ENCODE measurements at places on chromosomes 2 and 18.

- peak; percentile 42 for DNase-seq
Observed at GRCh38 chr2:100057901-100058261, 84.5 kb downstream of the AFF3 start.

DNA sequence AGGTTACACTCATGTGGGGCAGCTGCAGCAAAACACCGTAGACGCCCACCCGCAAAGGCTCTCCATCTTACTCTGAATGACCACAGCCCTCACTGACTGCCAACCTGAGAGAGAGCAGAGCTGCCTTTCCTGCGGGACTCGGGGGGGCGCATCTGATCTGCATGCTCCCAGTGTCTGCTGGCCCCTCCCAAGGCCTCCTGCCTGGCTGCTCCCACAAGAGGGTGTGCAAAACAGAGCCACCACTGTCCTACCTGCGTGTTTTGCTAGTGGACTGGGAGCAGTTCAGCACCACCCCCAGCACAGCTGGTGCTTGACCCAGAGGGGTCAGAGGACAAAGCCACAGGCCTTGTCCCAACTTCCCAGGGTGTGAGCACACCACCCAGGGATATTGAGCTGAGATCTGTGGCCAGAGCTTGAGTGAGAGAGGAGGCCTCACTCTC, 76.4 kb downstream of the MYO3B start:
- no peak for DNase-seq

DNA sequence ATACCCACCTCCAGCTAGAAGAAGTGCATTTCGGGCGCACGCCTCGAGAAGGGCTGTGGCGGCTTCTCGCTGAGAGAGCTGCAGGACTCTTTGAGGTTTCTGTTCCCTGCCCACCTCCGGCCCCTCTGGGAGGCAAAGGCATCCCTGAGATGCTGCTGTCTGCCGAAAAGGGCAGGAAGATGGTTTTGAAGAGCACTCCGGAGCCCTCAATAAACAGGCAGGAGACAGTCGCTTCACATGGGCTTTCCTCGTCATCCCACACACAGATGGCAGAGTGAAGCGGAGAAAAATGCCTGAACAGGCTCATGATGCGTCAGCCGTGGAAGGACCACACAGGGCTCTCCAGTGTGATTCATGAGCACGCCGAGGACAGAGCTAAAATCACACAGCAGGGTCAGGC, 25.4 kb upstream of the GLI2 start:
- peak; percentile 32 for DNase-seq

DNA sequence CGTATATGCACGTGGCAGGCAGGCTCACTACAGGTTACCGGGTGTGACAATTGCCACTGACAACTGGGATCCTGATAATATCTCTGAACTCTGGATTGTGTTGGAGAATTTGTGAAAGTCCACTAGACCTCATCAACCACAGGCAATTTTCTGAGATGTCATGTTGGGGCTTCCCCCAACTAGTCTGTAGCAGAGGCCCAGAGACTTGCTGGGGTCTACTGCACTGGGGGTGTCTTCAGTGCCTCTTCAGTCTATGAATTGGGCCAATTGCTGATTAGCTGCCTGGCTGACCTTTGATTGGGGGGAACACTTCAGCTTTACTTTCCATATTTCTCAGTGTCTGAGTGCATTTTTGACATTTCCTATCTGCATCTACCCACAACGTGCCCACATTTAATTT, 201.5 kb downstream of the MTX2 start:
- DNase-seq: no peak

- no peak for DNase-seq
Observed at GRCh38 chr18:63646936-63647335, 2.9 kb upstream of the SERPINB4 start.

DNA sequence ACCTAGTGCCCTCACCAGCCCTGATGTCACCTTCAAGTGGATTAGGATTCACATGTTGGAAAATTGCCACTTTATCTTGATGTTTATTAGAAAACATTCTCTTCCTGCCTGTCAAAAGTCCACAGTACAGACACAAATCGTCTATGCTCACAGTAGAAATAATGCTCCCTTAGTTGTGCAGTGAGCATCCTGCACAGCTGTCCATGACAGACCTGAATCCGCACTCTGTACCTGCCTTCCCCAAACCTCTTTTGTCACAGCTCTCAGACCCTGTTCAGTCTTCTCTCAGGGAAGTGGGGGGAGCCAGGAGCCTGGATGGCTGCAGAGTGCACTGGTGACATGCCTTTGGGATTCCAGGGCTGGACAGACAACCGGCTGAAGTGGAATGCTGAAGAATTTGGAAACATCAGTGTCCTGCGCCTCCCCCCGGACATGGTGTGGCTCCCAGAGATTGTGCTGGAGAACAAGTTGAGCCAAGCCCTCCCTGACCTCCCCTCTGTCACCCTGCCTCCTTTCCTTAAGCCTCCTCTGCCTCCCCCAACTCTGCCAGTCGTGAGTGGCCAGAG, 2.0 kb downstream of the CHRND start:
- no peak for DNase-seq

DNA sequence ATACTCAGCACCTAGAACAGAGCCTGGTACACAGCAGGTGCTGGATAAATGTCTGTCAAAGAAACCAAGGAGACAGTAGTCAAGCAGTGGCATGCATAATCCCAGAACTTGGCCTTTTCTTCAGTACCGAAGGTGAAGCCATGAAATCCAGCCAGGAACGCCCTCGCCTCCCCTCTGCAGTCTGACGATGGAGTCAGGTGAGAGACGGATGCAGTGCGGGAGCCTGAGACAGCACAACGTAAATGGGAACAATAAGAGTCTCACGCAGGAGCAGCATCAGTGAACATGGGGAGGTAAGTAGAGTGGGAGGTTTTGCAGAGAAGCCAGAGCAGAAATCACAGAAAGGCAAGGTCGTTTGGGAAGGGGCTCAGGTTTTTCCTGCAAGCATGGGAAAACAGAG, 389.3 kb upstream of the MYT1L start:
- no peak for DNase-seq

GRCh38 chr2:233799087-233799665, 21.0 kb downstream of the MROH2A start:
- no peak for DNase-seq

DNA sequence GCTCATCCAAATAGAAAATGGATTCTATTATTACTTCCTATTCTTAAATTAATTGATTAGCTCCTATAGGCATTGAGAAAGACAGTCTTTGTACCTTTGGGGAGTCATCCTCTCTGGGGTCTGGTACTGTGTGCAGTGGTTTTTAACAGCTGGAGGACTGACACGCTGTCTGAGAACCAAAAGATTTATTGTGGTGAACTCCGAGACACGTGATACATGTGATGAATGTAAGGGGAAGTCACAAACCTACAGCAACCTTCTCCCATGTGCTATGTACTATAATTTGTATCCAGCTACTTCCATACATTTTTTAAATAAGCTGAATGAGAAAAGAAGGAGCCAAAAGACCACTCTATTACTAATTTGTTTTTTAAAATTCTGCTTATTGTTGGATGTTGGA, 133.7 kb downstream of the GALNT3 start:
- no peak for DNase-seq

DNA sequence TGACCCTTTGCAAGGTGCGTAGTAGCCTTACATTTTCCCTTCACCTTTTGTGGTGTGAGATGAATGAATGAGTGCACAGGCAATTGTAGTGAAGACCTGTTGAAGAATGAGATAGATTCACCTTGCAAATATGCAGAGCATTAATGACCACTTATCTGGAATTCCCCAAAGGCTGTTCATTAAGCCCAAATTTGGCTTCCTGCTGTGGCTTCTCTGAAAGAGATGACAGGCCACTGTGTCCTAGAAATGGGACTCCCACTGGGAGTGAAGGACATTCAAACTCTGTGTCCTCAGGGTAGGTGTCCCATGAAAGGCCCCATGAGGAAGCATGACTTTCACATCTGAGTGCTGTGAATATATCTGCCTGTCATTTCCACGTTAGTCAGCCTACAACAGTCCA, 1821.8 kb upstream of the PIK3C3 start:
- no peak for DNase-seq

GRCh38 chr18:11324510-11324909, 175.1 kb upstream of the PIEZO2 start:
- DNase-seq: no peak

DNA sequence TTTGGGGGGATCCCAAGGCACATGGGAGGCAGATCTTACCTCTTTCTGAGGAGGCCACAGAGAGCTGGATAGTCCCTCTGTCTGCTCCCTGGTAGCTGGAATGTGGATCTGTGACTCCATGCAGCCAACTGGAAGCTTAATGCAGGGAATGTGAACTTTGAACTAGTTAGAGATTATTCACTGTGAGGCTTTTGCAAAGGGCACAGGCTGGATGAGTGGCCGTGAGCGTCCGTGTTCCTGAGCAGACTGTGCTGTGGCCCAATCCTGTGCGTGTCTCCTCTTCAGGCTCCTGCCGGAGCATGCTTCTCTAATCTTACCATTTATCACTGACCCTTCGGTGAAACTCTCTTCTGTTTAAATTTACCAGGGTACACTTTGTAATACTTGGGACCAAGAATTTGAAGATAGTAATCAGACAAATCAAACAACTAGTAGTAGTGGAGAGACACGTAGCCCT, 187.6 kb downstream of the PTPRM start:
- no peak for DNase-seq

DNA sequence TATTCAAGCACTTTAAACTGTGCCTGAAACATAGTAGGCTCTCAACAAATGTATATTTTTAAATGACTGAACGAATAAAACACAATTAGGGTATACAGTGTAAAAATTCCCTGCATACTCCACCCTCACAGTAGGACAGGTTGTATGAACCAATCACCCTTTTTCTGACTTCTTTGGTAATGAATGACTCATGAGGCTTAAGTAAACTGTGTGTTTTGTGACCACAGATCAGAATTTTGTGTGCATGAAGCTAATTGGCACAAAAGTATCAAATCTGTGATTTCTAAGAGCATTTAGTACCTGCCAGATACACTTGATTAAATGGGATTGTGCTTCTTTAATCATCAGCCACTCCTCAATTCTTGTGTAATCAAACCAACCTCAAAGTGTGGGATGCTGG, 109.9 kb upstream of the MAP4K3 start:
- DNase-seq: no peak

GRCh38 chr2:194556629-194557028, 1100.4 kb upstream of the SLC39A10 start:
- DNase-seq: no peak

GRCh38 chr2:187799601-187800000, 245.4 kb upstream of the TFPI start:
- DNase-seq: no peak

DNA sequence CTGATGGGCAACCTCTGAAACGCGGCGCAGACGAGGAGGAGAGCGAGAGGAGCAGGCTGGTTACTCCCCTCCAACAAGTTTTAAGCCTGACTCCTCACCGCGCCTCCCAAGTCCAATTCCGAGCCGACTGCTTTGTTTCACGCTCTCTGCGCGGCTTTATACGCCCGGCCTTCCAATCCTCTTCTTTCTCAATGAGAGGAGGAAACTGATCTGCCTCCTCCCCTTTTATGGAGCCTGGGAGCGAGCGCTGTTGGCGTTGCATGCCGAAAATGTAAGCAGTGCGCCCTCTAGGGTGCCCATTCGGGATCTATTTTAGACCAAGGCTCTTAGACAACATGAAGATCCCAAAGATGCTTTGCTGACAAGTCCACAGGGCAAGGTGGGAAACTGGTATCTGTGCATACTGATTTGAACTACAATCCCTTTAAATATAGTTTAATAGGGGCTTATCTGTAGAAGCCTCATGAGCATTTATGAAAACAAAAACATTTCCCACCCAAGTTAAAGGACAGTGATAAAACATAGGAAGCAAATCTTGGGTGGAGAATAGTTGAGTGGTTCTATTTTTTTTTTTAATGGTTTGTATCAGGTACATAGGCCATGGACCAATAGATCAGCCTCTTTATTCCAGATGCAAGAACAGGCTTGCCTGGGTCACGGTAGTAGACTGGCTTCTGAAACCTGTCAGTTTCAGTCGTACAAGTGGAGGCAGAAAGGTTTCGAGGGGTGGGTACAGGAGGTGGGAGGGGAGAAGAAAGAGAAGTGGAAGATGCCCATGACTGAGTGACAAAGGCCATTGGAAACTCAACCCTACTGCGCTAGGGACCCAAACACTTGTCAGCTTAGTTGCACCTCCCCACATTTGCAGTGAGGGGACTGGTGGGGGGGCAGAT, at the start of gene RND3:
TSS of gene RND3 (minus strand) at position 131 of the 893 bp plus-strand sequence. CDS start 250 bp downstream, outside the sequence.
- DNase-seq: peak; percentile 99

DNA sequence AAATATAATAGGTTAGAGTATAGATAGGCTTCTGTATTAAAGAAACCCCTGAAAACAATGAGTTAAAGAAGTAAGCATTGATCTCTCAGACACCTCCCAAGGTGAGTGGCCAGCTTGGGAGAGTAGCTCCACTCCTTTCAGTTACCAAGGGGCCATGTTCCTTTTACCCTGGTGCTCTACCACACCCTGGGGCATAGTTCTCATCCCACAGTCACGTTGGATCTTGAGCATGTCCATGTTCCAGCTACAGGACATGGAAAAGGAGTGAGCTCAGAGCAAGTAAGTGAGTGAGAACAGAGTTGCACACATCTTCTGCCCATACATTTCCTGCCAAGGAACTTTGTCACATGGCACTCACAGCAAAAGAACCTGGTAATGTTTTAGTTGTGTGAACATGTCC, 325.9 kb upstream of the SLC39A10 start:
- DNase-seq: no peak

- DNase-seq: no peak
Observed at GRCh38 chr18:40935423-40935822, 1019.6 kb upstream of the PIK3C3 start.

DNA sequence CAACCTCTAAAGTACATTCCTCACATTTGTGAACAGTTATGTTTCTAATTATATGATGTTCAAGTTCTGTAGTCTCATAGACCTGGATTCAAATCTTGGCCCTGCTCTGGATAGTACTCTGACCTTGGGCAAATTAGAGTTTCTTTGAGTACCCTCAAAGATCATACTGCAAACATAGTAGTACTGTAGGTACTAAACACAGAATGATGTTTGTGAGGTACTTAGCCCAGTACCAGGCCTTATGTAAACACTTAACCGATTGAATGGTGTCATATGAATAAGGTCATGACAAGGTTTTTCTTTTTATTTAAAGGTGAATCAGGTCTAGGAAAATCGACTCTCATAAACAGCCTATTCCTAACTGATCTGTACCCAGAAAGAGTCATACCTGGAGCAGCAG, 19.1 kb downstream of the SEPTIN2 start:
- no peak for DNase-seq

DNA sequence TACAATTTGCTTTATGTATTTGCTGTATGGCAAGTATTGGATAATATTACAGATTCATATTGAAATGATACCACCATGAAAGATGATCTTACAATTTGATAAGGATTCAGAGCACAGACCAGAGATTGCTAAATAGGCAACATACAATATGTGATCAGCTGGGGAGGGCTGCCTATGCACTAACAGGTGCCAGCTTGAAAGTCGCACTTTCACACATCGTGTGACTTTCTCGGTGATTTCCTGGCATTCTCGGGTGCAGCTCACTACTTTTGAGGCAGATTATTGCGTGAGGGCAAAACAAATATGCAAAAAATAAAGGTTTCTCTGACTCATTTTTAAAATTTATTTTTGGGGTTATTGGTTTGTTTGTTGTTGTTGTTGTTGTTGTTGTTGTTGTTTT, 36.0 kb downstream of the RBMS1 start:
- DNase-seq: no peak

GRCh38 chr2:36701391-36701795, 4.9 kb downstream of the VIT start:
- no peak for DNase-seq

Measured in GM04504 (cell line).